ENCODE measurements at places on chromosomes 4 and X.

DNA sequence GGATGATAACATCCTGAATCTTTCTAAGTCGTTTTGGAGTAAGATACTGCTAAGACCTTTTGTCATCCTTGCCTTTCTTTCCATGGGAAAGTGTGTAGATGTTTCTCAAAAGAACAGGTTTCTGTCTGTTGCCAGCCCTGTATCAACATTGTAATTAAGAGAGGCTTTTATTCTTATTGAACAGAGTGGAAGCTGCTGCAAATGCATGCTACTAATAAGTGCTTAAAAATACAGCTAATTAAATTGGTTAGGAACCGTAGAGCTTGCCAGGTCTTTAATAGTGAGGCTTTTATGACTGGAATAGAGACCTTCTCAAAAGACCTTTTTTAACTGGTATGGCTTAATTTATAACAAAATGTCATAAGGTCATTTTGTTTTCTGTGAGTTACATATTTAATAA, 34.4 kb downstream of the INTU start:
- no peak for DNase-seq

DNA sequence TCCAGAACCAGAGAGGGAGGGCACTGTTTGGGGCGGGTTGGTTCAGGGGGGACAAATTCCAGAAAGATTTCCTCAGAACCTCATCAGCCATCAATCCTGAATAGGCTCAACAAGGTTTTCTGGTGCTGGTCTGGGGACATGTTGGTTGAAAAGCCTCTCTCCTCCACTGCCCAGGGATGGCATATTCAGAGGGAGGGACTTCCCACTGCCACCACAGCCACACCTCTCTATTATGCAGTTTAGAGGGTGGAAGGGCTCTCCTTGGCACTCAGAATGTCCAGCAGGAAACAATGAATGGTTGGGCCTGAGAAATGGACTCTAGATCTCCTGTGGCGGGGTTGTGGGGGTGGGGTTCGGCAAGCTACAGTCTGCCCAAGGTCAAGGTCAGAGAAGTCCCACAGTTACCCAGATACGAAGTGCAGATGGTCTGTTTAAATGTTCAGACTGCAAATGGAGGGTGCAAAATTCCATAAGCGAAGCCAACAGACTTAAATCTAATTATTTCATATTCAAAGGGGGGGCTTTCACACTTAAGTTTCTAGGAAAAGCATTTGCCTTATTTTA, 70.7 kb downstream of the LEF1 start:
- no peak for DNase-seq

DNA sequence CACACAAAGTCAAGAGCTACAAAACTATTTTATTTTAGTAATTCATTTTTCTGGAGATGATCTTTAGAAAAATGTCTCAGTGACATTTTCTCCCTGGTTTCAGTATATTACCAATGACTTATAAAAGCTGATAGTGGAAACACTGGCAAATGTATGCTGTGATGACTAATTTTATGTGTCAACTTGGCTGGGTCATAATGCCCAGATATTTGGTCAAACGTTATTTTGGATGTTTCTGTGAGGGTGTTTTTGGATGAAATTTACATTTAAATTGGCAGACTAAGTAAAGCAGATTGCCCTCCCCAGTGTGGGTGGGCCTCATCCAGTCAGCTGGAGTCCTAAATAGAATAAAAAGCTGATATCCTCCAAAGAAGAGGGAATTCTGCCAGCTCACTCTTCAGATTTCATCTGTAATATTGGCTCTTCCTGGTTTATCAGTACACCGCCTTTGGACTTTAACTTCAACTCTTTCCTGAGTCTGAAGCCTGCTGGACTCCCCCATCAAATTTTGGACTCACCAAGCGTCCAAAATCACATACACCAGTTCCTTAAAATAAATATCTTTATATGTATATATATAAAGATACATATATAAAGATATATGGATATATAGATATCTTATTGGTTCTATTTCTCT, 31.2 kb upstream of the RAB40A start:
- DNase-seq: no peak

DNA sequence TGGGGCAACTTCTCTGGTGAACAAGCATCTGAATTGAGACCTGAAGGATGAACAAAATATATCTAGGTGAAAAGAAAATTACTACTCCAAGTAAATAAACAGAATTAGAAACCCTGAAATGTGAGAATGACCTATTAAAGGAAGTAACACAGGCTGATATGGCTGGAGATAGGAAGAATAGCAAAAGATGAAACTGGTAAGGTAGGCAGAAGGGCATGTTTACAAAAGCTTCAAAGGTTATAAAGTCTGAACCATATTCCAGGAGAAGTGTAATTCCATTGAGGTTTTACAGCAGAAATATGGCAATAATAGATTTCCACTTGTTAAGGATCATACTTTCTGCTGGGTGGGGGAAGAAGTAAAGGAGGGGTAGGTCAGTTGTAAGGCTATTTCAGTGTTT, 452.0 kb downstream of the GBA3 start:
- DNase-seq: no peak
